ENCODE measurements at places on chromosomes 1 and 21.

DNA sequence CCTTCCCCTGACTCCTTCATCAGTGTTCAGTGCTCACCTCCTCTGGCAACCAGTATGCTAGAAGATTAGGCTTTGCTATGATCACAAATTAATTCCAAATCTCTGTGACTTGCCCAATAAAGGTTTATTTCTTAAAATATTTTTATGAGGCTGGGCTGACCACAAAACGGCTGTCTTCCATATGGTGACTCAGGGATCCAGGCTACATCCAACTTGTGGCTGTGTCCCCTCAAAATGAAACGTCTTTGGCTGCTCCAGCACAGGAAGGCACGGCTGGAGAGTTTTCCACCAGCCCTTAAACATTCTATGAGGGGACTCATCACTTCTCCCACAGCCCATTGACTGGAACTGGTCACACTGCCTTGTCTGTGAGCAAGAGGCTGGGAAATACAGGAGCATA lies 131.5 kb downstream of the HUNK start:
- DNase-seq: no peak

- DNase-seq: no peak
Measured at GRCh38 chr1:14149431-14149830, 449.1 kb upstream of the KAZN start.

DNA sequence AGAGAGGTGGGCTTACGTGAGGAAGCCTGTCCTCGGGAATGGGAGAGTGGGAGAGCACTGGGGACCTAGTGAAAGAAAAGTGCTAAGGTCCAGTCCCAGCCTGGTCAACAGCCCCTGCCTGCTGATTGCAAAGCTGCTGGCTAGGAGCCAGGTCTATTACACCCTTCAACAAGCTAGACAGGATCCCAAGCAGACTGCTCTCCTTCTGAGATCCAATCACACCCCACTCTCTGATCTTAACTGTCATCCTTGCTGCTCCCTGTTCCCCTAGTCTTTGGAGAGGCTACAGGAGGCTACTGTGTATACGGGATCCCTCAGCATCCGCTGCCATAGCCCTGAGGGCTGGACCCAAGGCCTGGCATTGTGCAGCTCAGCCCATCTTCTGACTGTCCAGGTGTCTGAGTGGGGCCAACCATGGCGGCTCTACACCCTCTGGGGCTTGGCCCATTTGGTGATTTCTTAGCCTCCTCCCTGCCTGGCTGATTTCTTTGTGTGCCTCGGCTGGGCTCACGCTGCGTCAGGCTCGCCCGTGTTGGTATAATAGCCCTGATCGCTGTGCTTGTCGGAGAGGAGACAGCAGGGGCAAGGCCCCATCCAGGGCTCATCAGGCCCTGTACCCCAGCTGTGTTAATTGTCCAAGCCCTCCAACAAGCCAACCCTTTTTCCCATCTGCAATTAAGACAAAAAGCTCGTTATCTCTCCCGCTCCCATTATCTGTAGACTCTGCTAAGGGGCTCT lies 43.9 kb downstream of the NAV1 start:
- no peak for DNase-seq

DNA sequence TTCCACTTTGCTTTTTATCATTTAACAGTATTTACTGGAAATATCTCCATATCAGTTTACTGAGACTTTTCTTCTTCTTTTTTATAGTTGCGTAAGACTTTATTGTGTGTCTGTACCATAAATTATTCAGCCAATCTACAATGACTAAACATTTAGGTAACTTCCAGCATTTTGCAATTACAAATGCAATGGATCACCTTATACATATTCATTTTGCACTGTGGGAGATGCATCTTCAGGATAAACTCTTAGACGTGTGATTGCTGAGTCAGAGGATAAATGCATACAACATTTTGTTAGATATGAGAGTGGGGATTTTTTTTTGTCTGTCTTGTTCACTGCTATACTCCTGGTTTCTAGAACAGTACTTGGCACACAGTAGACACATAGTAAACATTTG lies 95.7 kb upstream of the GCLM start:
- no peak for DNase-seq

All from NCI-H187 (cell line).